Daoy (cell line): ENCODE measurements at places on chromosomes 2 and 18.

- DNase-seq, result no peak
Observed at GRCh38 chr2:165079432-165079831, 124.1 kb upstream of the SLC38A11 start.

DNA sequence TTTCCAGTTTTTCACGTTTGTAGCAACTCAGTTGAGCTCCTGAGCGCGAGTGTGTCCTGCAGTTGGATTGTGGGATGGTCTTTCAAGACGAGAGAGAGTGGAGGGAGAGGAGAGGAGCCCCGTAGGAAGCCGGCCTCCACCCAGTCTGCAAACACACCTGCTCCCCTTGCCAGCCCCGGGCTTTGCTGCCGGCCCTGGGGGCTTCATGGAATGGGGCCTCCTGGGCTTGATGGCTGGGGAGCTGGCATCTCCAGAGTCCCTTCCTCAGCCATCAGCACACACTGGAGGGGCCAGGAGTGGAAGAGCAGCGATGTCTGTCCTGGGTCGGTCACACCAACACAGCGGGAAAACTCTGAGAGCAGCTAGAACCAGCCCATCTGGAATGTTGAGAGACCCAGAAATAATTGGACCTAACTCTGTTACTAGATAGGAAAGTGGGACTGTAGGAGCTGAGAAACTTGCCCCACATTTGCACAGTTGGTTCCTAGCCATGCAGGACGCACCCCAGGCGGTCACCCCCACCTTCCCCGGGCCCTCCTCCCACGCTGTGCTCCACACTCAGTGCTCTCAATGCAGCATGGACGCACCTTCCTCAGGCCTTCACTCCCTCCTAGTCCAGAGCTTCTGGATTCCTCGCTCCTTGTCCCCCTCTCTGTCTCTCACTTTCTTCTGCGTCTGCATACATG, 69.6 kb downstream of the PTGR3 start:
- DNase-seq, result no peak

DNA sequence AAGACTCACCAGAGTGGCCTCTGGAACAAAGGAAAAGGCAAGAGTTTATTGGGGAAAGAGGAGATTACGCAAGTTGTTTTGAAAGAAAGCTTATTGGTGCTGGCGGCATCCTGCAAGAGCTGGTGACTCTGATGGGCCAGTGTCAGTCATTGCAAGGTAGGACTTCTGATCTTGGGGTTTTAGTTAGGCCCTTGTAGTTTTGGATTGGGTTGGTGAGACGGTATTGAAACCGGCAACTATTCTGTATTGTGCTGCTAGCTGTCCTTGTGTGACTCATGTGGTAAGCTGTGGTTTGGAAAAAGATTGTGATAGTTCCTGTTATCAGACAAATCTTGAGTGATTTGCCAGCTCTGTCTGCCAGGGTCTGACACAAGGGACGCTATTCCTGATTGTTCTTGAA, 159.1 kb upstream of the PIEZO2 start:
- DNase-seq, result peak; percentile 47

GRCh38 chr2:8827729-8828128, 9.7 kb downstream of the KIDINS220 start:
- no peak for DNase-seq

- DNase-seq, result no peak
Observed at GRCh38 chr2:11863103-11863502, 116.7 kb downstream of the LPIN1 start.

GRCh38 chr2:174645296-174645695, 47.7 kb upstream of the WIPF1 start:
- DNase-seq, result no peak

- no peak for DNase-seq
Observed at GRCh38 chr2:103324671-103325070, 562.8 kb downstream of the TMEM182 start.

- no peak for DNase-seq
Observed at GRCh38 chr2:113692698-113693428, 63.6 kb downstream of the SLC35F5 start.

- DNase-seq, result peak; percentile 59
Observed at GRCh38 chr2:227374158-227374557, 4.9 kb downstream of the TM4SF20 start.

GRCh38 chr2:136310005-136310495, 192.1 kb upstream of the CXCR4 start:
- peak; percentile 75 for DNase-seq

DNA sequence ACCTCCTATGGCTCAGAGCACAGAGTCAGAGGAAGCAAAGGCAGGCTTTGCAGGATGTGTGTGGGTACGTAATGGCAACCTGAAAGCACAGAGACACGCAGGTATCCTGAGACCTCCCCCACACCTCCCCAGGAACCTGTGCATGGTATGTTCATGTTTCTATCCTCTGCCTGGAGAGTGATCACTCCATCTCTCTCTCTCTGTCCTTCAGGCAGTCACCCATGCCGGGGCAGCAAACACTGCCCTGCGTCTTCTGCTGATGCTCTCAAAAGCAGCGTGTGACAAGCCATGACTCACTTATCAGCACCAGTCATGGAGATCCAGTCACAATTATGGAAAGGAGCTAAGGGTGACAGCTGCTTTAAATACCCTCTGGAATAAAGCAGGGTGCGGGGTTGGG, 52.7 kb downstream of the PDCL3 start:
- no peak for DNase-seq
